ENCODE measurements at places on chromosomes 12 and 14.

DNA sequence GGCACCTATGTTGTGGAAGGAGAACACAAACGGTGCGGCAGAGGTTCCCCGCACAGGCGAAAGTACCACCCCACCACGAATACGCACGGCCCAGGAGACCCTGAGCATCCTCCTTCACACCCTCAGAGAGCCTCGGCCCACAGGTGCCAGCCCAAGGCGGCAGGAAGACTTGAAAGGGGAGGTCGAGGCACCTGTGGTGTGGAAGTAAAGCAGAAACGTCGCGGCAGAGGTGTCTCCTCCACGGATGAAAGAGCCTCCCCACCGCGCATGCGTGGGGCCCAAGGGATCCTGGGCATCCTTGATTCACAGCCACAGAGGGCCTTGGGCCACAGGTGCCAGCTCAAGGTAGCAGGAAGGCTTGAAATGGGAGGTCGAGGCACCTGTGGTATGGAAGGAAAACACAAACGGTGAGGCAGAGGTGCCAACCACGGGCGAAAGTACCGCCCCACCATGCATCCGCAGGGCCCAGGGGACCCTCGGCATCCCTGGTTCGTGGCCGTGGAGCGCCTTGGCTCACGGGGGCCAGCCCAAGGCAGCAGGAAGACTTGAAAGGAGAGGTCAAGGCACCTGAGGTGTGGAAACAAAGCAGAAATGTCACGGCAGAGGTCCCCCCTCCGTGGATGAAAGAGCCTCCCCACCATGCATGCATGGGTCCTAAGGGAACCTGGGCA is 380.1 kb downstream of the ALG10 start:
- DNase-seq = no peak

DNA sequence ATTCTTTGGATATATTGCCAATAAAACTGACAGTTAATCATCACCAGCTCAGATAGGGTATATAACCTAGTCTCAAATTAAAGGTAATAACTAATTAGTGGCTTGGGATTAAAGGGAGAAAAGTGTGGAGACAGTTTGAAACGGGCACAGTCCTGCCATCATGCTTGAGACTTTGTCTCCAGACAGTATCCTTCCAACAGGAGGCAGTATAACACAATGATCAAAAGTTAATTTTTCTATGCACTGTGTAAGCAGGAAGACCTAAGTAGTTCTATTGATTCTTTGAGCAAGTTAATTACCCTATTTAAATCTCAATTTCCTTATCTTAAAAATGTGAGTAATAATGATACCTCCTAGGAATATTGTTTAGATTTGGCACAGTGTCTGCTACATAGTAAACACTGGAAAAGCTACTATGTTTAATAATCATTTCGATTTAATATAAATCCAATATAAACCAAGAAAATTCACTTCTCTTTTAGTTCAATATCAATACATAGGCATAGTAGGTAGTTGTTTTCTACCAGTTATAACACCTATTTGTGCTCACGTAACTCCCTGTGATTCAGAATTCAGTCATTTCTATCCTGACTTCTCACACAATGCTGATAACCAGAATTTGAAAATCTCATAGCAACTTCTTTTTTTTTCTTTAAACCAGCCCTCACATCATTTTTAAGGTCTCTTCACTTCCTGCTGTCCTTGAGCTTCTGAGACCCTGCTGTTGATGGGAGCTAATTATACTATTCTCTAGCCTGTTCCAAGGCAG is 53.7 kb downstream of the GALNT4 start:
- DNase-seq = peak; percentile 74

GRCh38 chr14:51109651-51110050 is 14.7 kb upstream of the TRIM9 start:
- no peak for DNase-seq

- peak; percentile 53 for DNase-seq
Measured at GRCh38 chr14:103628221-103628683, 759 bp upstream of the KLC1 start.

DNA sequence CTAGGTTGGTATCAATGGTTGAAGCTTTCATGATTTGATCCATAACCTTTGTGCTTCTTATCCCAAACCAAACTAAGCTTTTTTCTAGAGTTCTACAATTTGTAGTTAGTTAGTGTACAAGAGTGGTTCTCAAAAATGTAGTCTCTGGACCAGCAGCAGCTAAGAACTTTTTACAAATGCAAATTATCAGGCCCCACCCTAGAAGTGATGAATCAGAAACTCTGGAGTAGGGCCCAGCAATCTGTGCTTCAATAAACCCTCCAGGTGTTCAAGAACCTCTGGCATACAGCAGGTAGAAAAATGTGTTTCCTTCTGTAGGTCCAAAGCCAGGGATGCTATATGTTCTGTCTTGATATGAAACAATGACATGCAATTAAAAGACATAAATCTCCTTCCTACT is 26.1 kb upstream of the ACTR6 start:
- no peak for DNase-seq

All from HT-29 (cell line).